Muscle of leg (tissue), 16 donors: ENCODE measurements at places on chromosomes 7 and 10. TPM values are rescaled to one million over a fixed set of nuclear protein-coding genes. Genes with fewer than 3 reads are reported as not detected.

DNA sequence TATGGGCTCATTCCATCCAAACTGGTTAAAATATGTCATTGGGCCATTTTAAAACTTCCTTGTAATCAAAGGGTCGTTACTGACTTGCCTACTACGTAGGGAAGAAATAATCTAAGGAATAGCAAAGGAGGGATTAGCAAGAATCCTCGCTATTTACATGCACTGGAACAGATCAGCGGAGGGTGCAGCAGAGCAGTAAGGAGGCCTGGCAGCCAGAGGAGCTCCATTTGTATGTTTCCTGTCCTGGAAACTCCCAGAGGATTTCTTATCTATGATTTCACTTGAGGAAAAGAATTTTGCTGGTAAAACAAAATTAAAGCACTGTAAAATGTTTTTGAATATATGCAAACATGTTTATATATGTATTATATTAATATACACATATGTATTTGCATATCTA is 107.3 kb downstream of the TPK1 start:
- no peak for DNase-seq

DNA sequence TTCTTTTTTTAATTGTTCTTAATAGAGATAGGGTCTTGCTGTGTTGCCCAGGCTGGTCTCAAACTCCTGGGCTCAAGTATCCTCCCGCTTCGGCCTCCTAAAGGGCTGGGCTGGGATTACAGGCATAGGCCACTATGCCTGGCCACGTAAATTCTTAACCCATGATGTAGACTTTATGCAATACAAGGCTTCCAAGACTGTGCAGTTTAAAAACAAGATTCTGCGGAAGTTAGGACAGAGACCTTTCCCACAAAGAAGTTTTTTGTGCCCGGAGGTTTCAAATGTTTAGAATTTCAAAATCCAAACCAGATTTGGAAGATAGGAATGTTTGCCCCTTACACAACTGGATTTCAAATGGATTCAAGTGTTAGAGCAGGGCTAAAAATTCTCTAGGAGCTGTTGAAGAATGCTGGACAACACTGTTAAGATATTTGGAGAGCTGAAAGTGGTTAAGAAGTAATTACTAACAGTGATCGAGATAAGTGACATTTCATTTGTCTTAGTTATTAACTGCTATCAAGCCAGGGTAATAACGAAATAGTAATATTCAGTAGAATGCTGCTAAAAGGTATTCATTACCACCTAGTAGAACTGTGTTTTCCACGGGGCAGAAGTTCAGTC is 7.4 kb downstream of the APBB1IP start:
- DNase-seq: no peak

DNA sequence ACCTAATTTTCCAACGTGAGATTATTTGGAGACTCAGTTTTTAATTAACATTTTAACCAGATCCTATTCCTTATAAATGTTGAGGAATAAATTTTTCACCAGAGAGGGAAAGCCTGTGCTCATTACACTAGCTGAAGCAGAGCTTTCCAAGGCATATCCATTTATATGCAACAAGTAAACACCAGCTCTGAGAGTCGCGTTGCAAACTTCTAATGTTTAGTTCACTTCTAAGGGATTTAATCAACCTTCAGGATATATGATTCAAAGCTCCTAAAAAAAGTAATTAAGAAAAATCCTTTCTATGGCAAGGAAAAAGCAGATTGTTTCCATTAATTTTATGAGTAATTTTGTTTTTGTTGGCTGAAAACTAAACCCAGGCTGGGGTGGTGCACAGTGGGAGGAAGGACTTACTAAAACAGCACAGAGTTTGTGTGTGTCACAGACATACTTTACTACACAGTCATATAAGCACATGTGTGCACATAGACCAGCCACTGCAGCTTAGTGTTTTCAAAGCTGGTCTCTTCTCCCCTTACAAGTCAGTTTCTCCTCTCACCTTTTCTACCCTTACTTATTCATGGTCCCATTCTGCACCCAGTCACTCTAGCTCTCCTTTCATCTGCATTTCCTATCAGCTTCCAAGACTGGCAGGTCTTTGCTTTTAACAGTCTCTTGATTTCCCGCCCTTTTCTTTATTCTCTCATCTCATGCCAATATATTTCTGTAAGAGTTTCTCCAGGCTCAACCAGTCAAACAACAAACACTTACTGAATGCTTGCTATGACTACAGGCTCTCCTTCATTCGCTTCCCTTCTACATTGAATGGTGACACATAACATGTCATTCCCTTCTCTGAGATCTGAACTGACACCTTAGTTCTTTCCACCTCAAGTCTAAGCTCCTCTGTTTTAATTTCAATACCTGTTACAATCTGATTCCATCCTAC is 81.1 kb upstream of the FZD1 start:
- no peak for DNase-seq

DNA sequence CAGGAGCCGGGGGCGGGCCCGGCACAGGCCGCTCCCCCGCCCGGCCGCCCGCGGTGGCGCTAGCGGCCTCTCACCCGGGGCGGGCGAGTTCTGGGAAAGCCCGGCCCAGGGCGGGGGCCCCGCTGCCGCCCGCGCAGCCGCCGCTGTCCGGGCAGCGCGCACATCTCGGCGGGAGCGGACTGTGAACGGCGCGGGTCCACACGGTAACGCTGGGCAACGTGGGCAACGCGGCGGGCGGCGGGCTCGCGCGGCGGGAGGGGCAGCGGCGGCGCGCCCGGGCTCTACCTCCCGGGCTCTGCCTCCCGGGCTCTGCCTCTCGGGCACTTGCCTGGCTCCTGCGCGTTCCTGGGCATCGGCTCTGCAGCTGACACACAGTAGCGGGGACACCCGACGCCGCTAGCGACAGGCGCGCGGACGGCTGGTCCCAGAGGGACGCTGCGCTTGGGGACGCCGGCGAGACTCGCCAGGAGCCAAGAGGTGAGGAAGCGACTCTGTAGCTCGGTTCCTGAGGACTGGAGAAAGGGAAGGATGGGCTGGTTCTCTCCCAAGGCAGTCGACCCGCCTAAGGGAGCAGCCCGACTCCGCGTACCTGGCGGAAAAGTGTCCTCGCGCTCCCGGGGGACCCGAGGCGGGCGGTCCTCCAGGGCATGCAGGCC is at the start of gene PLCE1:
Gene PLCE1 (plus strand): TSS at position 150 of the 656 bp plus-strand sequence. CDS start 37,116 bp downstream, outside the sequence.
- peak; percentile 82 for DNase-seq

GRCh38 chr7:94394437-94395140 is at the start of gene COL1A2:
COL1A2 (plus strand) TSS chr7:94394895; CDS start chr7:94395032, 137 bp downstream.
- DNase-seq: peak; percentile 99

DNA sequence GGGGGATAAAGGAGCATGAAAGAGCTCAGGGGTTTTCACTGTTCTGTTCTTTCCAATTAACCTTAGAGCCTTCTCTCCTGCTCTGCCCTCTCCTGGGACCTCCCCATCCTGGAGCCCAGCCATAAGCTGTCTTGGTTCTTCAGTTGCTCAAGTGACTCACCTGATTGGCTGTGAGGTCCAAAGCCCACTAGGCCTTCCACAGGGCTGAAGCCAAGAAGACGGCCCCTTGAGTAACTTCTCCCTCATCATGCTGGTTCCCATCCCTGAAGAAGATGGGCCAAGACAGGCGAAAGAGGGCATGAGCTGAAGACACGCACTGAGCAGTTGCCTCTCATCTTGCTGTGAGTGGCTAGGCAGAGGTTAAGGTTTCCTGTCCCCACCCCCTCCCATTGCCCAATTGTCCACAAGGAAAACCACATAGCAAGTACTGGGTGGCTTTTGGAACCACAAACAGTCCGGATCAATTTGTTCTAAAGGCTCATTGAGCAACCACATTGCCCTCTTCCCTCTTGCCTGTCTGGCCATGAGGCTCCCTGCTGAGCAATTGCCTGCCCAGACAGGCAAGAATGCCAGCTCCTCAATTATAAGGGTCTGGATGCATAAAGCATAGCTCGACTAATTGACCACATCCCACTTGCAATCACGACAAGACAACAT is 43.9 kb upstream of the GPAM start:
- no peak for DNase-seq

- peak; percentile 96 for DNase-seq
These were observed 183.5 kb upstream of the INHBA start for GRCh38 chr7:41886262-41886900.

DNA sequence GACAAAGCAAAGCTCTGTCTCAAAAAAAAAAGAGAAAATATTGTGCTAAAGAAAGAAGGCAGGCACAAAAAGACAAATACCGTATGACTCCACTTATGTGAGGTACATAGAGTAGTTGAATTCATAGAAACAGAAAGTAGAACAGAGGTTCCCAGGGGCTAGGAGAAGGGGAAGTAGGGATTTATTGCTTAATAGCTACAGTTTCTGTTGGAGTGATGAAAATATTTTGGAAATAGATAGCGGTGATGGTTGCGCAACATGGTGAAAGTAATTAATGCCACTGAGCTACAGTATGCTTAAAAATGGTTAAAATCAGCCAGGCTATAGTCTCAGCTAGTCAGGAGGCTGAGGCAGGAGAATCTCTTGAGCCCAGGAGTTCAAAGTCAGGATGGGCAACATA is 18.5 kb upstream of the NPFFR1 start:
- peak; percentile 70 for DNase-seq

GRCh38 chr10:44908066-44908749 is 2.9 kb upstream of the TMEM72 start:
- DNase-seq: peak; percentile 87

DNA sequence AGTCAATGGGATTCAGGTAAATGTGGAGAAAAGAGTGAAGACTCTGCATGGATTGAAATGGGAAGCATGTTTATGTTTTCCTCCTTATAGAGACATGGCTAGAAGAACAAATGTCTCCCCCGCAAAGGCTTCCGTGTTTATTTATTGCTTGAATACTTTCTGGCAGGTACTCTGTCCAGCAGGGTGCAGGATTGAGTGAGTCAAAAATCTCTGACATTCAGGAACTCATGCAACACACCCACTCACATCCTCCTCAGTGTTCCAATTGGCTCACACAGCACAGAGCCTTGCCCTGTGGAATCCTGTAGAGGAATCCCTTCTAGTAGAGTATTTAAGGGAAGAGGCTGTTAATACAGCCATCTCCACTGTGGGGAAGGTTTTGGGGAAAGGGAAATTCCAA is 290.3 kb upstream of the VWC2 start:
- DNase-seq: peak; percentile 16

DNA sequence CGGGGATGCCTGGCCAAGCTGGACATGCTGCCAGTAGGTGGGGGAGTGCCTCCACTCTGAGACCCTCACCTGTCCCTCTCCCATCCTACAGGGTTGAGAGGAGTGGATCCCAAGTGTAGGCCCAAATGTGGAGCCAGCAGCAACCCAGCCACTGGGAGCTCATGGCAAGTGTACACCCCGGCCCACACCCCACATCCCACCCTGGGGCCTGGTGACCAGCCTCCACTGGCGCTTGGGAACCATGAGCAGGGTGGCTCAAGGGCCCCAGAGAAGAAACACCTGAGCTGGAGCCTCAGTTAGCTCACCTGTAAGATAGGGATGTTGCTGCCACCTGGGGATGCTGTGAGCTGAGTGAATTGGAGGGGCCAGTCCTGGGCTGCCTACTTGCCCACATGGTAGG is 10.4 kb upstream of the RET start:
- DNase-seq: no peak

DNA sequence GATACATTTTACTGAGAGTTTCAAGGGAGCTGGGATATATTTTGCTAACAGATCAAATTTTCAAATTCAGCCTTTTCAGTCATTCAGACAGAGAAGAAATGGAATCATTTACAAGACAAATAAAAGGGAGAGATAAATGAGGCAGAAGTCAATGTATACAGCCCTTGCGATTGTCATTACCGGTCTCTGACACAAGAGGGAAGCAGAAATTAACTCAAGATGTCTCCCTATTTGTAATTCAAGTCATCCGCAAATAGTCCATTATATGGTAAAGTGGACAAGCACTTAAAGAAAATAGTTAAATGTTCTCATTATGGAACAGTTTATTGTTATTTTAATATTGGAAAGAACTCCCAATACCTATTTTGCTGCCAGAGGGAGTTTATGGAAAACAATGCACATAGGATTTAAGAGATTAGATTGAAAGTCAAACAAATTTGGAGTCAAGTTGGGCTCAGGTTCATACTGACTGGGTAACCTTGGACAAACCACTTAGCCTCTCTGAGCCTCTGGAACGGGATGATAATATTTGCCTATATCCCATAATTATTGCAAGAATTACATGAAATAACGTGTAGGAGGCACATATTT is 89.3 kb upstream of the PRKCQ start:
- peak; percentile 76 for DNase-seq

DNA sequence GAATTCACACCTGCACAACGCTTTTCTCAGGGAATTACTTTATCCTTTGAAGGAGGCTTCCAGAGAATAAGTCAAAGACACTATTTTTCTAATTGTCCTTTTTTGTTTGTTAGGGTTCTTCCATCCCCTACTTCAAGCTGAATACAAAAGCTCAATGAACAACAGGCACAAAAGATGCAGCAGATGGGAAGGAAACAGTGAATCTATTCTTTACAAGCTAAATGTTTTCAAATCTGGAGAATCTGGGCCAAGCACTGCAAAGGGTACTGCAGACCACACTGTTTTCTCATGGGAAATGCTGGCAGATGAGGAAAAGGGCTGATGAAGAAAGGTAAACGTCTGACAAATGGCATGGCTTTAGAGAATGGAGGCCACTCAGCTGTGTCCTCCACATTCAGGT is 18.5 kb downstream of the LIPA start:
- no peak for DNase-seq

DNA sequence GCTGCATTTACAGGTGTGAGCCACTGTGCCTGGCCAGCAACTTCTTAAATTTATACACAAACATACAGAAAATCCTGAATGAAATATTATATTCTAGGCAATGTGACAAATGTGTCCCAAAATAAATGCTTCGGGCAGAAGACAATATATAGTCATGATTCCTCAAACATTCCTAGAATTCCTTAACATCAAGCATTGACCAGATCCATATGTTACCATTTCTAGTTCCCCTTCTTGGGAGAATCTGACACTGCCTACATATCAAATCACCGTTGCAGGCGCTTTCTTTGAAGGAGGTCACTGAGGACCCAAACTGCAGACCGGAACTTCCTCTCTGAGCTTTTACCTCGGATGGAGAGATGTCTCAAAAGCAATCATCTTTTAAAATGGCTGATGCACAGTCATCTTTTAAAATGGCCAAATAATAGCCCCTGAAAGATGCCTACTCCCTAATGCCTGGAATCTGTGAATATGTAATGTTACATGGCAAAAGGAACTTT is 323.5 kb downstream of the PHF14 start:
- no peak for DNase-seq

GRCh38 chr10:119620241-119621077 is 23.7 kb upstream of the TIAL1 start:
- DNase-seq: no peak

DNA sequence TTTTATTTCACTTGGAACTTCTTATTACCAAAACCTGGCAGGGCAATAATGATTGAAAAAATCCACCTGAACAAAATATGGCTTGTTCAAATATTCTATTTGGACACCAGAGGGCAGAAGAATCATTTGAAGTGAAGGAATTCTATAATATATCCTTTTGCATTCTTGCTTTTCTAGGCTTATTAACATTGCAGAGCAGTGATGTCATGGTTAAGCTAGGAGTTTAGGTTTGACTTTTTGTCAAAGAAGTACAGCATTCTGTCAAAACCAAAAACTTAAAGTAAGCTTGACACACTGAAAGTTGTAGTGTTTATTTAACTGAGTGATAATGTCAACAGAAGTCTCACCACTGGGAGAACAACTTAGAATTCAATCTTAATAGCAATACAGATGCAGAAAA is 156.0 kb downstream of the SEMA3D start:
- DNase-seq: peak; percentile 75

SSC4D gene
- 0.61 TPM for polyA plus RNA-seq

AKR1C1 gene
- polyA plus RNA-seq: 6.6 TPM

ASB10 gene
- 4.3 TPM for polyA plus RNA-seq

NAT16 gene
- not detected for polyA plus RNA-seq

CACNA2D1 gene
- 89.1 TPM for polyA plus RNA-seq

CYP2W1 gene
- polyA plus RNA-seq: 1.2 TPM

NUTM2B gene
- polyA plus RNA-seq: 1.7 TPM

NDUFA5 gene
- polyA plus RNA-seq: 135 TPM

ABCB1 gene
- polyA plus RNA-seq: 0.29 TPM

PDK4 gene
- 14.7 TPM for polyA plus RNA-seq

HTR7 gene
- polyA plus RNA-seq: 0.09 TPM

SRI gene
- polyA plus RNA-seq: 77.2 TPM
